Thyroid gland (tissue), 4 donors: ENCODE measurements at places on chromosomes 4 and X. TPM values are rescaled to one million over a fixed set of nuclear protein-coding genes. Genes with fewer than 3 reads are reported as not detected.

CT55 gene
- total RNA-seq, result not detected

GAGE12H gene
- not detected for total RNA-seq

- peak; percentile 4 for DNase-seq
Observed at GRCh38 chr4:121182296-121182695, 18.2 kb upstream of the TNIP3 start.

CSAG3 gene
- not detected for total RNA-seq

GRCh38 chr4:22978656-22979055 is 285.9 kb downstream of the GBA3 start:
- no peak for DNase-seq

GRCh38 chr4:99828477-99828876 is 11.8 kb downstream of the DAPP1 start:
- DNase-seq, result no peak

GPRASP3 gene
- total RNA-seq, result 5.6 TPM

GRCh38 chrX:56788229-56788628 is 59.2 kb downstream of the NBDY start:
- no peak for DNase-seq

CCDC149 gene
- total RNA-seq, result 19.5 TPM

DNA sequence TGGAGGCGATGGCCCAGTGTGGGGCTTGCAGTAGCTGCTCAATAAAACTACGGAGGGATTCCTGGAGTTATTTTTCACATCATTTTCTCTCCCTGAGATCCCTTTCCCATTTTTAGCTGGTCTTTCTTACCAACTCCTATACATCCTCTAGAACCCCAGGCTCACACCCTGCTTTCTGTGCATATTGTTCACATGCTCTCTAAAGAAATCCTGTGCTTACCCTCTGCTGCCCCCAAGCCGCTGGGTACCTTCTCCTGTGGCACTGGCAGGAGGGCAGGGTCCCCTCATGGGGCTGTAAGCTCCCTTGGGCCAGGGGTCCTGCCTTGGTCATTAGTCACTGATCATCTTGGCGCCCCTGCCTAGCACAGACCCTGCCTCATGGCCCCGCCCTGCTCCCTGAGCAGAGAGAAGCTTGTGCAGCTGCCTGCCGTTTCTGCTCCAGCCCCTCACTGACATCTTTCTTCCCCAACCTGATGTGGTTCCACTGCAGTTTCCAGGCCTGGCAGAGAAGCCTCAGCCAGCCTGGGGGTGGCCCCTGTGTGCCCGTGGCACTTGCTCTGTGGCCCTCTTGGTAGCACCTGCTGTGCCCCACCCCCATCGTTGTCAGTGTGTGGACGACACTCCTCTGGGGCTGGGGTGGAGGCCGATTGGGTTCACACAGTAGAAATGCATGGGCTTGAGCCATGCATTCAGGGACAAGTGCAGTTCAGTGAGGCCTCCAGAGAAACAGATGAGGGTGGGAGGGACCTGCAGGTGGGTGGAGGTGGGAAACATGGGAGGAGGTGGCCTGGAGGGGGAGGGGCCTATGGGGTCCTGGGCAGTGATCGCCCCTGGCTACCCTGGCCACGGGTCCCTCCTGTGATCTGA is 69.5 kb downstream of the WFS1 start:
- no peak for DNase-seq

DNA sequence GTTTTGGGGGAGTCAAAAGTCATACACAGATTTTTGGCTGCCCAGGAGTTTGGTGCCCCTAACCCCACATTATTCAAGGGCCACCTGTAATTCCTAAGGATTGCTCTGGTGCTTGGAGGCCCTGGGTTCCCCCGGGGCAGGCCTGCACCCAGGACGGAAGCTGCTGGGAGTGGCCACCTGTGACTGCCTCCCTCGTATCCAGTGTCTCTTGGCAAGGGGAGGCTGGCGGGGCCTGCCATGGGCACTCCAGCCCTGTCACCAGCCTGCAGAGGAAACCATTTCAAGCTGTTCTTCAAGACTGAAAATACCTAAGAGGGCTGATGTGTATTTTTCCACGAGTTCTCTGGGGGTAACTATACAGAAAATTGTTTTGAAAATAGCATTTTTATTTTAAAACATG is 24.5 kb upstream of the GPR78 start:
- DNase-seq, result peak; percentile 49

- no peak for DNase-seq
Observed at GRCh38 chr4:68372588-68372987, 22.7 kb upstream of the YTHDC1 start.

GRCh38 chr4:183320211-183321059 is at the start of gene CLDN22:
CLDN22 (minus strand) TSS chr4:183320276; CDS start chr4:183320218, 58 bp downstream.
- DNase-seq, result no peak

DNA sequence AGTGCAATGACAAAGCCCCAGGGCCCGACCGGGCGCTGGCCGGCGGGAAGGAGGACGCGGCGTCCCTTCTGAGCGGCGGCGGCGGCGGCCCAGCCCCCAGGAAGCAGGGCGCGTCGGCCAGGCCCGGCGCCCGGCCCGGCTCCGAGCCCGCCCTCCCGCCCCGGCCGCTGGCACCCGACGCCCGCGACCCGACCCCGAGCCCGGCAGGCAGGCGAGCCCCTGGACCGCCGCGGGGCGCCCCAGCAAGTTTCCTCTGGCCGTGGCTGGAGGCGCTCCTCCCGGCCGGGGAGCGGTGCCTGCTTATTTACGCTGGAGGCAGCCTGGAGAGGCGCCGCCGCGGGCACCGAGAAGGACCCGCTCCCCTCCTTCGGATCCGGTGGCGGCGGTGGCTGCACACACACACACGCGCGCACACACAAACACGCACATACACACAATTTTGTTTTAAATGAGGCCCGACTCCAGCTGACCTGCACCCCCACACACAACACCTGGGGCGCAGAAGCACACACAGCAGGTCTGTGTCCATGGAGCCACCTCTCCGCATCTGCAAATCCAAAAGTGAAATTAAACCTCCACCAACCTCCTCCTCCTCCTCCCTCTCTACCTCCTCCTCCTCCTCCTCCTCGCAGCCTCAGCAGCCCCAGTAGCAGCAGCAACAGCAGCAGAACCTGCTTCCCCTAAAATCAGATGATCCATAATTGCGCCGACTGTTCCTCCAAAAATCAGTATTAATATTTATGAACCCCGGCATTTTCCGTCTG is 669 bp downstream of the IRF2 start:
- peak; percentile 44 for DNase-seq

SPRY1 gene
- 142 TPM for total RNA-seq

DNA sequence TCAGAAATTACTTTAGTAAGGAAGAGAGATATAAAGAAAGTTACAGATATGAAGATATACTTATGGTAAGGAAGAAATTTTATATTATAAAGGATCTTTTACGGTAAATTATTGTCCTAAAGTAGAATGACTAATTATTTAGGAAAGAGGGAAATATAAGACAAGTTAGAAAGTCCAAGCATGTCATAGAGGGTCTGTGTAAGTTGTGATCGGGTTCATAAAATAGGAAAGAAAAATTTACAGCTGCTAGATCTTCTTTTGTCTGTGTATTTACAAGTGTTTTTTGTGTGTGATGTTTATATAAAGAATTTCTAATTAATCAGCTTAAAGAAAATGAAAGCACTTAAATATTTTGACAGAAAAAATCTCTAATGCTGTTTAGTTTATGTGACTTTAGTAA is 1054.9 kb upstream of the DIAPH2 start:
- no peak for DNase-seq

NEIL3 gene
- total RNA-seq, result not detected

DNA sequence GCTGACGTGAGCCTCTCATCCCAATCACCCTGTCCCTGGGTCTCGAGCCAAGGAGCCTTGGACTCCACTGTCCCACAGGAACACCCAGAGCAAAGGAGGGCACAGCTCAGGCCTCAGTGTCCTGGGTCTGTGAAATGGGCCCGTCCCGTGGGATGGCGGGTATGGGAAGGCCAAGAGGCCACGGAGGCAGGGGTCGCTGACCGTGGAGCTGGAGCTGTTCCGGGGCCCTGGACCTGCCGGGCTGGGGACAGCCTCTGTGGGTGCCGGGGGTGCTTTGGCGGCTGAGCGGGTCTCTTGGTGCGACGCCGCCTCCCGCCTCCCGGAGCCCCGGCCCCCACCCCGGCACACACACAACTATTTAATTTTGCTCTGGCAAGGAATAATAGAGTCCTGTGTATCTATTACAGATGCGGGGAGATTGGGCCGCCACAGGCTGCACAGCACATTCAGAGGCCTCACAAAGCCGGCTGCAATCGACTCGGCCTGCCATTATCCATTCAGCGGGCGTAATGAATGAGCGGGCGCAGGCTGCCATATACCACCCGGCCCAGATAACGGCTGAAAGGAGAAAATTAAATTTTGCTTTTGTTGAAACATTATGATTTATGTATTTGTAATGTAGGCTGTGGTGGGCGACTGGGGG is 83.9 kb upstream of the NKX1-1 start:
- no peak for DNase-seq

PJA1 gene
- 60.0 TPM for total RNA-seq

MORC4 gene
- 18.9 TPM for total RNA-seq

DNA sequence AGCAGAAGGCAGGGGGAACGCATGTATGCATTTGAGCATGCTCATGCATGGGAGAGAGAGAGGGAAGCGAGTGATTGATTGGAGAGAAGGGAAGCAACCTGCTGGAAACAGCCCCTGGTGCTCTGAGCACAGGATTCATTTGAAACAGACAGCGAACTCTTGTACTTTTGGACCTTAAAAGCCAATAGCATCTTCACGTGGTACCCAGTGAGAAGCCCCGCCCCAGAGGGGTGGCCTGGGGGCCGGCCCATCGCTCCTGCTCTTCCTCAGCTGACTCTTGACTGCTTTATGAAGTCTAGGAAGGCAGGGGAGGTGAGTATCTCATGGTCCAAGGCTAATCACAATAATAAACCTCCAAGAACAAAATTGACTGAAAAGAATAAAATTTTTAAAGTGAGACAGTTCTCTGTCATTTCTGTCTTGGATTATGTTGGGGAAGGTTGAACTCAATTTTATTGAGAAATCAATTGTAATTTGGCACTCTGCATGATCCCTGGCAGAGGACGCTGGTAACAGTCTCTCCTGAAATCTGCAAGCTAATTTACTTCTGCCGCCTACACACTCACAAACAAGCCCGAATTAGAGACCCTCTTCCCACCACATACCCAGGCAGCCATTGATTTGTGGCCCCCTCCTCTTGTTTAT is 168.2 kb upstream of the PPARGC1A start:
- no peak for DNase-seq

GRCh38 chr4:7933651-7934510 is 5.8 kb downstream of the AFAP1 start:
- DNase-seq, result no peak

- DNase-seq, result no peak
Observed at GRCh38 chrX:13051529-13052172, 7.2 kb upstream of the FAM9C start.

DNA sequence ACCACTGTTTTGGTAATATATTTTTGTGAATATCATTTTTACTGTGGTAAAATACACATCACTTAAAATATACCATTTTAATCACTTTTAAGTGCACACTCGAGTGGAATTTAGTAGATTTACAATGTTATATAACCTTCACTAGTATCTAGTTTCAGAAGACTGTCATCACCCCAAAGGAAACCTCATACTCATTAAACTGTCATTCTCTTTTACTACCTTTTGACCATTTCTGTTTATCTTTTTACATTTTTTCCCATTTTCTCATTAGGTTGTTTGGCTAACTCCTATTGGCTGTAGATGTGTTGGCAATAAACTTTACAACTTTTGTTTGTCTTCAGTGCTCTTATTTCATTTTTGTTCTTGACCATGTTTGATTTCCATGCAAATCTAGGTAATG is 1168.3 kb upstream of the PCDH7 start:
- no peak for DNase-seq

- DNase-seq, result no peak
Observed at GRCh38 chr4:48739560-48740019, 40.5 kb downstream of the FRYL start.

GRCh38 chr4:119479835-119480234 is 148.8 kb downstream of the PDE5A start:
- DNase-seq, result no peak

DNA sequence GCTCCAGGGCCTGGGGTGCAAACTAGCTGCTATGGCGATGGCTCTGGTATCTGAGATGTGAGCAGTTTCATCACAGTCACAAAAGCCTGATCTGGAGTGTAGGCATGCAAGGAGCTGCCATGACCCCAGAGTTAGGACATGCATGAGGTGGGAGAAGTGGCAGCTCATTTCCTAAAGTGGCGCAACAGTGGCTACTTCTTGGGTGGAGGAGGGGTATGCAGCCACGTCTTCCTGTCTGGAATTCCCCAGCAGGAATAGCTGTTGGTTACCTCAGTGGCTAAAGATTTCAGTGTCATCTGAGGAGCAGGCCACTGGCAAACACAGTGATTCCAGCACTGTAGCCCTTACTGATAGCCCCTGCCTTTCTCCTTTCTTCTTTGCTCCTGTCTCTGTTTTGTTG is 1382.5 kb downstream of the C4orf33 start:
- DNase-seq, result no peak

- DNase-seq, result no peak
Observed at GRCh38 chrX:48002929-48003328, 860 bp downstream of the ZNF182 start.

MTMR8 gene
- total RNA-seq, result 2.0 TPM

DNA sequence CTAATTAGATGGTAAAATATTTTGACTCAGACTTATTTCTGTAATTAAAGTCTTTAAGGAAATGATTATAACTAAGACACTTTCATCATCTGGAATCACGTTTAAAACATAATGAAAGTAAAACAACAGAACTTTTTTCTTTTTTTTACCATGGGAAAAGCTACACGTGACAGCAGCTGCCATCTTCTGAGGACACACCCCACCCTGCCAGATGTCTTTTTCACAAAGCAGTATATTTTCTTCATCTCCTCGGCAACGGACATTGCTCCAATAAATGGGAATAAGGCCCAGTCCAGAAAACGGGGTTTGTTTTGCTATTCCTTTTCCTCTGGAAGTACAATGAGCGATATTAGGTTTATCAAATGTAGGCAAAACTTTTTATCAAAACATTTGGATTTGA is 17.5 kb downstream of the PRSS12 start:
- no peak for DNase-seq

GRCh38 chrX:55135171-55135570 is 46.4 kb downstream of the PAGE2 start:
- DNase-seq, result peak; percentile 57

DNA sequence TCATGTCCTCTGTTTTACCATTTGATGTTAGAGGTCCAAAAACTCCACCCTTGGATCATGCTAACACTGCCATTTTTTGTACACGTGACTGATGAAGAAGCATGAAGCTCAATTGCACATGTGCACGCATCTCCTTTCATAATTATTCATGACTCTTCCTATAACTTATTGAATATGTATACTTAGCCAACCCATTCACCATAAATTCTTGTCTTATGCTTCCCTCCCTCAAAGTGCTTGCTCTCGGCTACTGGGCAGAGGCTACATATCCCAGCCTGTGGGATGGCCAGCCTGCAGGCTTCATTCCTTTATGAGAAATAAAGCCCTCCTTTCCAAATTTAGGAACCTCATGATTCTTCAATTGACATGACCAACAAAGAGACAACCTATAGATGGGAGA is 17.5 kb upstream of the BMP15 start:
- DNase-seq, result no peak

SPANXB1 gene
- total RNA-seq, result not detected

ASB5 gene
- not detected for total RNA-seq

- DNase-seq, result no peak
Observed at GRCh38 chr4:48495941-48496340, 5.9 kb downstream of the ZAR1 start.

COL4A5 gene
- total RNA-seq, result 42.0 TPM

HPSE gene
- 1.6 TPM for total RNA-seq
